Astrocyte of the spinal cord (primary cell): ENCODE measurements at places on chromosomes 5 and 9.
A peak's percentile ranks its signal among the peaks of the same experiment; 100 is the strongest.

GRCh38 chr5:43192558-43193180 is 644 bp downstream of the NIM1K start:
- peak; percentile 25 for DNase-seq

GRCh38 chr9:97763874-97764273 is 66.7 kb upstream of the XPA start:
- no peak for DNase-seq

DNA sequence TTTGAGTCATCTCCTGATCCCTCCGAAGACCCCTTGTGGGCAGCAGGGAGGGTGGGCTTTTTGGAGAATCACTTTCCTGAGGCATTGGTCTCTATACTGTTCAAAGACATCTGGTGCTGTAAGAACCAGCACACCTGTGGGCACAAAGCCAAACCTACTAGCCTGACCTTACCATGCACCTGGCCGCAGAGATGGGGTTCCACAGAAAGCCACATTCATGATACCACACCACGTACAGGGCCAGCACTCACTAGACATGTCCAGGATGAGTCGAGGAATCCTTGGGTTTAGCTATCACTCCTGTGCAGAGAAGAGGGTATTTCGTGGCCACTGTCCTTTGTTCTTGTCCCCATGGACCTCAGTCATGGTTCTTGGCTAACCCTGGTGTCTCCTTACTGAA is 203.4 kb downstream of the CACNA1B start:
- no peak for DNase-seq

DNA sequence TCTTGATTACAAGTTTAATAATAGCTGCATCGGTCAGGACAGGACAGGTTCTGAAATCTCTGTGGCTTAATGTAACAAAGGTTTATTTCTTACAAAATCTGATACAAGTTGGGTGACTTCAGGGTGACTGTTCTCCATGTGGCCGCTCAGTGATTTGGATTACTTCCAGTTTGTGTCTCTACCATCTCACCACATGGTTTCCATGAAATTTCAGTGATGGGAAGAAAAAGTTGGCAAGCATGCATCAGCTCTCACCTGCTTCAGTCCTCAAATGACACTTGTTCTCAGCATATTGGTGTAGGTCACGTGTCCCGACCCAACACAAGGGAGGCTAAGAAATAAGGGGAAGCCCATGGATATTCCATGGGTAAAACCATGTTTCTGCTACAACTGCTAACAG is 7.8 kb upstream of the TMEM268 start:
- DNase-seq: no peak

DNA sequence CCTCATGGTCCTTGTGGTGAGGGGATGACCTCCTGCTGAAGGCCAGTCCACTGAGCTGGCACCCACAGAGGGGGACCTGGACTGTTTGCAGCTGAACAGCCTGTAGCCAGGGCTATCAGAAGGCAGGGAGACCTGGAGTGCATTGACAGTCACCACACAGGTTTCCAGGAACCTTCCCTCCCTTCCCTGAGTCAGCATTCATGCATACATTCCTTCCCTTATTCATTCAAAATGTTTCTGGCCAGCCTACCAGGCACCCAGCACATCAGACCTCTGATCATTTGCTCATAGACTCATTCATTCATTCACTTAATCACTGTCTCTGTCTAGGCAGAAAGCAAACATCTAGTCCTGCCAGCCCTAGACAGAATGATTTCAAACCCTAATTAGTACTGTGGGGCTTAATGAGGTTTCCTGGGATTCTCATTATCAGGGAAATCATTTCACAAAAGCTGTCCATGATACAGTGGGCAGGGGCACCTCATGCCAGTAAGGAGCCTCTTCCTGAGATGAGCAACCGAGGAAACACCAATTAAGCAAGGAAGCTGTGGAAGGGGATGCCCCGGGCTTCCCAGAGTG is 110.1 kb upstream of the PPP1R26 start:
- DNase-seq: no peak

GRCh38 chr5:127002390-127002789 is 28.0 kb downstream of the MARCHF3 start:
- DNase-seq: peak; percentile 63

DNA sequence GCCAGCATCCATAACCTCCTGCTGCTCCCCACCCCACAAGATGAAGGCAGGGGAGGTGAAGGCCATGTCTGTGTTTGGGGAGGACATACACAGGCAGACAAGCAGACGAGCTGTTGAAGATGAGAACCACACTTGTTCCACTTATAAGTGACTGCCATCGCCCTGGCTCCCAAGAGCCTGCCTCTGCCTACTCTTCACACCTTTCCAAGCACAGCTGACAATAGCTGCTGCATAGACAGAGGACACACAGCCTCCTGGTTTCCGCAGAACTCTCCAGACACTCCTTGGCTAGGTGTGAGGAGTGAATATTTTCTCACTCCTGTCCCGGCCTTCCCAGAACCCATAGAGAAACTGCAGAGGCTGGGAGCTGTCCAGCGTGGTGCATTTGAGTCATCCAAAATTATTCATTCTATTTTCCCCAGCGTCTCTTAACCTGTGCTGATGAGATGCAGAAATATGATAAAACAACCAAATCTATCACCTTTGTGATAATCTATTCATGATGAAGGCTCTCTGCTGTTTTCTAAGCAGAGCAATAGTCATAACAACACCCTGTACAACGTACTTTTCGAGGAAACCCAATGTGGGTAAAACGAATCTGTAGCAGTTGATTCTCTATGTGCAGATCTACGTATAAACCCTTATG is 24.7 kb downstream of the KLF9 start:
- peak; percentile 60 for DNase-seq

- no peak for DNase-seq
These were observed 54.9 kb upstream of the BOD1 start for GRCh38 chr5:173671121-173671949.

DNA sequence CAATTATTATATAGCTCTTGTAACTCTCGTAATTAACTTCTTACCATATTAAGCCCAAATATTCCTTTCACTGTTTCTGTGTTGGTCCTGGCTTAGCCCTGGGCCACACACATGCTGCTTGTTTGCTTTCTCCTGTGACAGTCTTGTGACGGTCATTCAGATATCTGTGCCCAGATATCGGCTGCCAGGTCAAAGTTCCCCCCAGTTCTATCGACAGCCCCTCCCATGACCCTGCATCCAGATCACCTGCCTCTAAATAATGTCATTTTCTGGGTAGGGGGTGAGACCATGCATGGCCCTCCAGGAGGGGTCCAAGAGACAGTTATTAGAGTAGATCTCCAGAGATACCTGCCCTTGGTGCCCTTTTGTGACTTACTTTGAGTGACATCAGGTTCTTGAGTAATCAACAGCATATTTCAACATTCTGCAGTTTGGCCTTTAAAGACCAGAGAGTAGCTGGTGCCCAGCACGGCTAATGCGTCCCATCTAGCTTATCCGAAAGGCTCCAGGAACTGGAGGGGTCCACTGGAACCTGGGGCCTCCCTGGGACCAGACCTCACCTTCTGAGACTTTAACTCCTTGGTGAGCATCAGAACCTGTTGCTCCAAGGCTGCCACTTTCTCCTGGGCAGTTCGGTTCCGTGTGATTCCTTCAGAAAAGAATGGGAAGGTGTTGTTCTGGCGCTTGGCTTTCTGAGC is 26.9 kb downstream of the TBC1D2 start:
- no peak for DNase-seq

DNA sequence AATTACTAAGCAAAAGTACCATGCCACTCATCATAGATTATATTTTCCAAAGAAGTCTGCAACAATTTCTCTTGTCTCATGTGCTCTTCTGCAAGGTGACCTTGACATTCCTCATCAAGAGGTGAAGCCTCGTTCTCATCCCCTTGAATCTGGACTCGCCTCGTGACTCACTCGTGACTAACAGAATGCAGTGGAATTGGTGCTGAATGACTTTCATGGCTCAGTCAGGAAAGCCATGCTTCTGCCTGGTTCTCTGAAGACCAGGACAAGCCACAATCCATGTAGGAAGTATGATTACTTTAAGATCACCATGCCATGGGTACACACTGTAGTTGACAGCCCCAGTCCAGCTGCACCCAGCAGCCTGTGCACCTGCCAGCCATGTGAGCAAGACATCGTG is 335.8 kb downstream of the GADD45G start:
- no peak for DNase-seq

DNA sequence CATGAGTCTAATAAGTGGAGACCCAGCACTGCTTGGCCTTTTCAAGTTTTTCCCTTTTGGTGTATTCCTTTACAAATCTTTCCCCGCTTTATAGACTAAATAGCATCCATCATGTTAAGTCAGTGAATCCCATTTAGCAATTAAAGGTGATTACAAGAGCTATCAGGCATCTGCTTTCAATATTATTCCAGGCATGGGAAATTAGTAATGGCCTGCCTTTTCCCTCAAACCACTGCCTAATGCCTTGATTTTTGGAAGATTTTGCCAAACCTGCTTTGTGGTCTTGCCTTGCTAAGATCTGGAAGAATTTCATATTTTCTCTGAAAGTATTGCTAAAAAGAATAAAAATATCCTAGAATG is 102.8 kb upstream of the GNA14 start:
- DNase-seq: no peak

DNA sequence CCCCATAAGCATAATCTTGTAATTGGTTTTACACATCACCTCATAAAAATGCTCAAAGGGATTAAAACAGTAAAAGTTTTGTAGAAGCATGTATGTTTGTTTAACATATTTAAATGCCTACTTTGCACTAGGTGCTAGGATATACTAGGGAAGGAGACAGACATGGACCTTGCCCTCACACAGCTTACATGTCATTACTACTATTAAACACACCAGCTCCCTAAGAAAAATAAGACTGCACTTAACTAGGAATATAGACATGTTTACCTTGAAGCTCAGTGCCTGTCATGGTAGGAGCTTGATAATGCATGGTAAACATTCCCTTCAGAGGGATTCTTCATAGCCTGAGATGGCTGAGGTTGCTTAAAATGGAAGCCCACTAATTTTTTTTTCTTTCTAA is 6.2 kb downstream of the SHLD3 start:
- no peak for DNase-seq

DNA sequence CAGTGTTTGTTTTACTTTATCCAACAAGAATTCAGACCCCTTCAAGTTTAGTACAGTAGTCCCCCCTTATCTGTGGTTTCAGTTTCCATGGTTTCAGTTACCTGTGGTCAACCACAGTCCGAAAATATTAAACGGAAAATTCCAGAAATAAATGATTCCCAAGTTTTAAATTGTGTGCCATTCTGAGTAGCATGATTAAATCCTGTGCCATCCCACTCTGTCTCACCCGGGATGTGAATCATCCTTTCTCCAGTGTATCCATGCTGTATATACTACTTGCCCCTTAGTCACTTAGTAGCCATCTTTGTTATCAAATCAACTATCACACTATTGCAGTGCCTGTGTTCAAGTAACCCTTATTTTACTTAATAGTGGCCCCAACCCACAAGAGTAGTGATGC is 153.8 kb upstream of the RASA1 start:
- peak; percentile 91 for DNase-seq

DNA sequence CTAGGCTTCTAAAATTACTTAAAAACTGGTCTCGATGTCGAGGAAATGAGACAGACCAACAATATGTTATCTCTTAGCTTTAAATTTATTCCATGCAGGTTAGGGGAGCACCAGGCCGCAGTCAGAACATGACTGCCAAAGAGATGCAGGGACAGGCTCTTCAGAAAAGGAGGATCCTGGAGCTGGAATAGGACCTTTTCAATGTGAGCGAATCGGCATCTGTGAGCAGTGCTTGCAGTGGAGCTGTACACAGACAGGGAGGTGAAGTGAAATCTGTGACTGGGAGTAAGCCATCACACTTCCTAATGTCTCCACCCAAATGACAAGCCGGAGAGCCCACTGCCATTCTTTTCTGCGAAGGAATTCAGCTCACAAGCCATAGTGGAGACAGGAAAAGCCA is 78.2 kb downstream of the EFNA5 start:
- DNase-seq: no peak

DNA sequence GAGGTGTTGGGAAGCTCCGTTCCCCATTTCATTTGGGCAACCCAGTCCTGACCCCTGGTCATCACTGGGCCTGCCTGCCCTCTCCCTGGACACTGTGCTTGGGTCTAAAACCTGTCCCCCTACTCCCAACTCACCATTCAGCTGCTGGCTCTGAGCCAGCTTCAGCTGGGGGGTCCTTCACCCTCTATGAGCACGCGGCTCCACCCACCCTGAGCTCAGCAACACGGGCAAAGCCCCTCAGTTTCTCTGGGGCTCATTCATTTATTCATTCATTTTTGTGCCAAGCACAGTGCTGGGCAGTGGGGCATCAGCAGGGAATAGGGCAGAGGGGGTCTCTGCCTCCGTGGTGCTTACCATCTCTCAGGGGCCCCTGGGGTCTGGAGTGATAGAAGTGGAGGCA is 199.8 kb upstream of the MVB12B start:
- no peak for DNase-seq

GRCh38 chr5:13816126-13816525 is 128.4 kb downstream of the DNAH5 start:
- no peak for DNase-seq

GRCh38 chr5:169287529-169287928 is 13.4 kb downstream of the SLIT3 start:
- DNase-seq: no peak

GRCh38 chr5:32833663-32834062 is 122.5 kb downstream of the NPR3 start:
- no peak for DNase-seq

DNA sequence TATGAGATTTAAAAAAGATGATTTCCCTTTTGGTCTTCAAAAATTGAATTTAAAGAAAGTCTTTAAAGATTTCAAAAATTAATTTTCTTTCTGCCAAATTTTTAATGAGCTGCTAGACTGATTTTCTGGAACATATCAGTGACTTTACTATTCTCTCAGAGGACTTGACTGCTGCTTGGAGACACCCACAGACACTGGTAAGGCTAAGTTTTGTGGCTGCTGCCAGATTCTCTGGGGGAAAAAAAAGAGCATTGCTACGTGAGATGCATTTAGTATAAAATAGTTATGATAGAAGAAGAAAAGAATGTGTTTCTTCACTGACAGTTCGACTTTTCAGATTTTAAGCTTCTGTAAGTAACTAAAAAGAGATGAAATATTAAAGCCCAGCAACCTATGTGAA is 193.3 kb upstream of the GRIN3A start:
- no peak for DNase-seq

- peak; percentile 86 for DNase-seq
These were observed 42.8 kb upstream of the STXBP1 start for GRCh38 chr9:127568971-127569885.

DNA sequence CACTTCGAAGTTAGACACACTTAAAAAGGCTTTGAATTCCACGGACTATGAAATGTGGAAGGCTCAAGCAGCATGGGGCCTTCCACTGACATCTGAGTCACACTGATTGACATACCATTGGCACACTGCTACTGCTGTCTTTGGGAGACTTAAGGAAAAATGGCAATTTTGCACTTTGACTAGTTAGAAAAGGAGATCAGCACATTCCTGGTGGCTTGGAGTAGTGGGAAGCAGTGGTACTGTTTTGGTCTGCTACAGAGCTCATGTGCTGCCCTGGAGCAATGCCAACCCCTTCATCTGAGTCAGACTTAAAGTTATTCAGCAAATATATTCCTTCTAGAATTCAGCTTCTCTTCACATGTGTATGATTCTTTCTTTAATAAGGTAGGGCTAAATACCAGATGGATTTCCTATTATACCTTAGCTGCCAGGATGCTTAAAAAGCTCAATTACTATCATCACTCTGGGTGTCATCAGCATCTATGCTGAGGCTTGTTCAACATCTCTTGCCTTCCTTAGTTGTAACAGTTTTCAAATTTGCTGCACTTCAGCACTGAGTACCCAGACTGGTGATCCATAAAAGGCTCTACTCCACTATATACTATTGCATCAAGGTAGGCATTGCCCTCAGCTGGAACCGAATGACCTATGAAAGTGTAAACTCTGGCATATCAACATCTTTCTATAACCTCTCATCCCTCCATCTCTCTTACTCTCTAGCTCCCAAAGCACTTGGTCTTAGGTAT is 42.3 kb upstream of the MOCS2 start:
- DNase-seq: peak; percentile 91
